ENCODE measurements at places on chromosomes 3 and 15. TPM values are rescaled to one million over a fixed set of nuclear protein-coding genes. Genes with fewer than 3 reads are reported as not detected.

DNA sequence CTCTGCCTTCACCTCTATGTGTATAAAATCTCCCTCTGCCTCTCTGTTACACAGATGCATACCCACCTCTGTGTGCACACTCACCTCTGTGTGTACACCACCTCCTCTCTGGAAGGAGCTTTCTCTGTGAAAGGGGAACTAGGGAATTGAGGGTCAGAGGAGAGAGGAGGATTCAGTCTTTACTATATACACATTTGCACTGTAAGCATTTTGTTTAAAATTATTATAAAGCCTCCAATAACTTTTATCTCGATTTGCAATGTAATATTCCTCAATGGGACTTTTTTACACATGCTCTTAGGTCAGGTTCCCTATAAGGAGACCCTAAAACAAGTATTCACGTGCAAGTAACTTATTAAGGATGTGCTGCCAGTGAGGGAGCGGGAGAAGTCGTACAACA lies 82.5 kb downstream of the OXNAD1 start:
- H3K27ac ChIP-seq, result no peak overlapping the region
- DNase-seq, result no peak
- peaks cover 27% of the 10 kb centered on the region for H3K4me1 ChIP-seq
- no peaks in the 10 kb centered on the region for H3K27me3 ChIP-seq

DNA sequence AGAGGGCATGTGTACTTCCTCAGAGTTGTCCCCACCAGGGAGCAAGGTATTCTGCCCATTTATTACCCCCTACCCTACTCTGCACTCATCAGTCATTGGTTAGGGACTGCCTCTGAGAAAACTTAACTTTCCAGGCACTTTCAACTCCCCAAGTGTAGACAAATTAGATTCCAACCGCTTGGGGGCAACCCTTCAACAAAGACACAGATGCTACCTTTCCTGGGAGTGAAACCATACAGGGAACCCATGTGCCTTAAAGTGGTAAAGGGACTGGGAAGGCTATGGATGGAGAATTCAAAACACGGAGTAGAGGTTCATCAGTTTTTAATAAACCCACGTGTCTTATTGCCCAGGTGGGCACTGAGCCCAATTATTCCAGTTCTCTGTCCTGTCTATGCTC lies 19.4 kb upstream of the UBE2E2 start:
- no peak for DNase-seq
- H3K4me3 ChIP-seq, result no peak overlapping the region
- H3K36me3 ChIP-seq, result no peaks in the 10 kb centered on the region
- no peaks in the 10 kb centered on the region for H3K27me3 ChIP-seq
- peaks cover 1% of the 10 kb centered on the region for H3K4me1 ChIP-seq

TTC21A gene
- 2.1 TPM for total RNA-seq

DNA sequence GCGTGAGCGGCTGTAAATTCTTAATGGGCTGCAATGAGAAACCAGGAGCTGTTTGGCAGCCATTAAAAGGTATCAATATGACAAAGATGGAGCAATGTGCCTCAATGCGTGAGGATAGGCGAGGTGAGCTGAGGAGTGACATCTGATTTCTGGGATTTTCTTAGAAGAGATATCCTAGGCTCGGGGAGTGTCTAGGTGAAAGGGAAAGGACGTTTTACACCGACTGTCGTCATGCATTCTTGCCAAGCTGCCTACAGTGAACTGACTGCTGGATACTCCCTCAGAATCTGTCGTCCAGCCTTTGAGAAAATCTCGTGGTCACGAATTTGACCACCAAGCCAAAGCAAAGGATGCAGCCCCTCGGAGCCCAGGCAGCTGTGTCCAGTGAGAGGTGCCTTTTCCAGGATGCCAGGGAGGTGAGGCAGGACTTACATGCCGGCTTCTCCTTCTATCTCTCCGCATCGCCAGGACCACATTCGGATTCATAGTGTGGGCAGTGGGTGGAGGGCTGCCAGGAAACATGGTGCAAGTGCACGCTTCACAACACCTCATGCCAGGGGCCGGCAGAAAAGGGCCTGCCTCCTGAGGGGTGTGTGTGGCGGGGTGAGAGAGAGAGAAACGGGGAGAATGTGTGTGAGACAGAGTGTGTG lies 80.3 kb upstream of the ABHD17C start:
- DNase-seq, result no peak
- H3K4me3 ChIP-seq, result no peak overlapping the region
- H3K4me1 ChIP-seq, result peaks cover 13% of the 10 kb centered on the region
- no peak overlapping the region for H3K27ac ChIP-seq

GRCh38 chr3:129576514-129577352 lies 29.7 kb downstream of the PLXND1 start:
- H3K36me3 ChIP-seq, result peaks cover 79% of the 10 kb centered on the region
- peaks cover 45% of the 10 kb centered on the region for H3K4me1 ChIP-seq
- H3K27ac ChIP-seq, result peak overlapping the region; percentile 73
- H3K27me3 ChIP-seq, result no peaks in the 10 kb centered on the region

- H3K27me3 ChIP-seq, result no peaks in the 10 kb centered on the region
- DNase-seq, result no peak
- H3K4me3 ChIP-seq, result no peak overlapping the region
- no peak overlapping the region for H3K27ac ChIP-seq
Measured at GRCh38 chr3:9757427-9757826, 7.7 kb downstream of the OGG1 start.

GRCh38 chr3:64892671-64893309 lies 205.0 kb upstream of the ADAMTS9 start:
- no peaks in the 10 kb centered on the region for H3K36me3 ChIP-seq
- H3K27me3 ChIP-seq, result no peaks in the 10 kb centered on the region
- H3K4me3 ChIP-seq, result no peak overlapping the region
- no peak for DNase-seq
- H3K4me1 ChIP-seq, result peaks cover 64% of the 10 kb centered on the region

- H3K36me3 ChIP-seq, result peaks cover 7% of the 10 kb centered on the region
- H3K4me1 ChIP-seq, result peaks cover 89% of the 10 kb centered on the region
- DNase-seq, result no peak
- H3K4me3 ChIP-seq, result peak overlapping the region; percentile 84
- H3K27ac ChIP-seq, result peak overlapping the region; percentile 89
Measured at GRCh38 chr15:93068581-93069199, 20.3 kb downstream of the RGMA start.

GRCh38 chr3:256501-256900 lies 59.9 kb downstream of the CHL1 start:
- H3K4me1 ChIP-seq, result no peaks in the 10 kb centered on the region
- H3K27me3 ChIP-seq, result no peaks in the 10 kb centered on the region
- no peak for DNase-seq
- no peak overlapping the region for H3K4me3 ChIP-seq
- no peak overlapping the region for H3K27ac ChIP-seq
- H3K36me3 ChIP-seq, result no peaks in the 10 kb centered on the region

DNA sequence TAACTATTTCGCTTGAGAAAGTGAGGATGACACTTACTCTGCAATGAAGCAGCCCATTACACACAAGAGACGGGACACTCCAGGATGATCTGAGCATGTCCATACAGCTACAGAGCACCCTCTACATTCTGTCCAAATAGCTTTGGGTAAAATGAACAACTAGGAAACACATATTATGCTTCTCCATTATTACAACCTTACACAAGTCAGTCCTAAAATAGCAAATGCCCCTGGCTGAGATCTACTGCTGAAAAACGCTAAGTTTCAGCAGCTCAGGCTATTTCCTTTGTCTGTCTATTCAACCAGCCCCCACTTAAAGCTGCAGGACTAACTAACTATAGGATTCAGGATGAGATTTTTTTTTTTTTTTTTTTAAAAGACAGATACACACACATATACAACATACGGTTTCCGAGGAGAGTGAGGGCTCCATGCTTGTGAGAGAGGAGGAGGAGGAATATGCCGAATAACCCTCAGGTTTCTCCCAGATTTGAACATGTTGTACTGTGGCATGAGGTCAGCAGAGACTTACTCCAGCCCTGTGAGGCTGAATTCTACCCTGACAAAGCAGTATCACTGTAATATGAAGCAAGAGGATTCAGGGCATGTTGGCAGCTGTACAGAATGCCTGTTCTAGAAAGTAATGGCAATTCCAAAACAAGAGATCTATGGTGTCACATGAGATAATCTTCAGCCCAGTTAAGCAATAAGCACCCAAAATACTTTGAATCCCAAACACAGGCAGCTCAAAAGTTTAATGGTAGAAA lies 117.3 kb upstream of the PLXND1 start:
- peak overlapping the region; percentile 58 for H3K4me3 ChIP-seq
- peak; percentile 23 for DNase-seq
- peak overlapping the region; percentile 81 for H3K27ac ChIP-seq

MME gene
- total RNA-seq, result 2.8 TPM

DNA sequence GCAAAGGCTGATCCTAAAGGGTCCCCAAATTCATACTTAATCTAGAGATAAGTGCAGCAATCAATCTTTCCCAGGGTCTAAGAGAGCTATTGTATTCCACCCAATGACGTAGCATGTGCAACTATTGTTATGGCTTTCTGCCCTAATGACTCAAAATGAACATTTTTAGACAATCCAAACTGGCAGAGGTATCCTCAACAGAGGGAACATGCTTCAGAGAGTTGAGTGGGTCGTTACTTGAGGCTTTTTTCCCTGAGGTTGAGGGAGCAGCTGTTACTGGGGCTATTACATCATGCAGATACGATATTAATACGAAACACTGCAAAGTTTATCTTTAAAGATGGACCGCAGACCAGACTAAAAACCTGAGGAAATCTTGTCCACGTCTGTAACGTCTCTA lies 278.3 kb upstream of the WNT5A start:
- no peak overlapping the region for H3K4me3 ChIP-seq
- H3K36me3 ChIP-seq, result no peaks in the 10 kb centered on the region
- no peaks in the 10 kb centered on the region for H3K4me1 ChIP-seq
- DNase-seq, result no peak
- peaks cover 10% of the 10 kb centered on the region for H3K27me3 ChIP-seq
- no peak overlapping the region for H3K27ac ChIP-seq

- peaks cover 29% of the 10 kb centered on the region for H3K4me1 ChIP-seq
- H3K27me3 ChIP-seq, result no peaks in the 10 kb centered on the region
- H3K36me3 ChIP-seq, result no peaks in the 10 kb centered on the region
- H3K4me3 ChIP-seq, result no peak overlapping the region
- no peak for DNase-seq
- peak overlapping the region; percentile 64 for H3K27ac ChIP-seq
Measured at GRCh38 chr3:156145866-156146265, 25.5 kb downstream of the KCNAB1 start.

DNA sequence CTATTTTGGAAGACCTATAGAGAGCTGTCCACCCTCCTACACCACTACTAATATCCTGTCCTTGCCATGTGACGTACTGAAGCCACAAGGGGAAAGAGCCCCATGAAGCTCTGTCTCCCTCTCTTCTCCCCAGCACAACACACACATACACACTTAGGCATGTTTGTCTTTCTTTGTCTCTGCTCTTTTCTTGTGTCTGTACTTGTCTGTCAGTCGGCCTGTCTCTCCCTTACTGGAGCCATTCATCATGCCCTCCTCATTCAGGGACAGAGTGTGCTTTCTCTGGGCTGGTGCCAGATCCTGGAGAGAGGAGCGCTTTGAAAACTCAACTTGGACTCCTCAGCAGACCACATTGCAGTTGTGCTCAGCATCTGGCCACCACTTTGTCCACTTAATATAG lies 47.6 kb downstream of the PSMD6 start:
- DNase-seq, result peak; percentile 59
- no peak overlapping the region for H3K4me3 ChIP-seq
- peaks cover 48% of the 10 kb centered on the region for H3K4me1 ChIP-seq
- no peaks in the 10 kb centered on the region for H3K27me3 ChIP-seq
- peaks cover 9% of the 10 kb centered on the region for H3K36me3 ChIP-seq
- H3K27ac ChIP-seq, result peak overlapping the region; percentile 66

P2RY12 gene
- total RNA-seq, result 0.74 TPM

DNA sequence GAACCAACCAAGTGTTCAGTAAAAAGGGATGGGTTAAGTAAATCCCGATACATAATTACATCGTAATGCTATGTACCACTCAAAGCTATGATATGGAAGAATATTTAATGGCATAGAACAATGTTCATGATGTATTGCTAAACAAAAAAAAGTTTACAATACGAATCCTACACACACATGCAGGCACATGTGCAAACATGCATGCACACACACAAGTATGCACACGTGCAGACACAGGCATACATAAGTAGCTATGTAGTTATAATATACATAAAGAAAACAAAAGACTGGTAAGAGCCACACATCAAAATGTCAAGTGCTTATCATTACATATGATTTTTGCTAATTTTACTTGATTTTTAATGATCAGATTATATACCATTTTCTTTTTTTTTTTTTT lies 74.2 kb downstream of the ARRDC4 start:
- no peaks in the 10 kb centered on the region for H3K27me3 ChIP-seq
- DNase-seq, result no peak
- H3K4me3 ChIP-seq, result no peak overlapping the region
- no peaks in the 10 kb centered on the region for H3K4me1 ChIP-seq

- no peaks in the 10 kb centered on the region for H3K4me1 ChIP-seq
- H3K27ac ChIP-seq, result no peak overlapping the region
- H3K36me3 ChIP-seq, result no peaks in the 10 kb centered on the region
- DNase-seq, result no peak
Measured at GRCh38 chr15:60835974-60836373, 357.0 kb upstream of the ICE2 start.

HIGD2B gene
- not detected for total RNA-seq

GRCh38 chr15:43184407-43185124 lies 637 bp upstream of the CCNDBP1 start:
- H3K27ac ChIP-seq, result peak overlapping the region; percentile 92
- peaks cover 45% of the 10 kb centered on the region for H3K4me1 ChIP-seq
- no peaks in the 10 kb centered on the region for H3K27me3 ChIP-seq
- peak overlapping the region; percentile 88 for H3K4me3 ChIP-seq
- peaks cover 22% of the 10 kb centered on the region for H3K36me3 ChIP-seq
- no peak for DNase-seq

DNA sequence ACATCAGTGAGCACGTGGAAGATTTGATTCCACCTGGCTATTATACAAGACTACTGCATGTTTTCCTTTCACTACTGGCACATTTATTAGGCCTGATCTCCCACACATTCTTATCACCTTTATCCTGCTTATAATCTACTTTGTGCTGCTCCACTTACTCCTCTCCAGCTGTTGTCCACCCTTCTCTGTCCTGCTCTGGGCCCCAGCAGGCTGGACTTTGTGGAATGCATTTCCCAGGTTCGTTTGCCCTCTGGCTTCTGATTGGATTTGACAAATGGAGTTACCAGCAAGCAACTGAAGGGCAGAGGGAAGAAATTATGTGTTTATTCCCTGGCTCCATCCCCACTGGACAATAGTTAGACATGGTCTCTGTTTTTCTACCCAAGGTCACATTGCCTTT lies 75.5 kb downstream of the DCLK3 start:
- no peaks in the 10 kb centered on the region for H3K36me3 ChIP-seq
- no peaks in the 10 kb centered on the region for H3K27me3 ChIP-seq
- no peak for DNase-seq
- no peak overlapping the region for H3K4me3 ChIP-seq

ATP13A3 gene
- 99.2 TPM for total RNA-seq

DNA sequence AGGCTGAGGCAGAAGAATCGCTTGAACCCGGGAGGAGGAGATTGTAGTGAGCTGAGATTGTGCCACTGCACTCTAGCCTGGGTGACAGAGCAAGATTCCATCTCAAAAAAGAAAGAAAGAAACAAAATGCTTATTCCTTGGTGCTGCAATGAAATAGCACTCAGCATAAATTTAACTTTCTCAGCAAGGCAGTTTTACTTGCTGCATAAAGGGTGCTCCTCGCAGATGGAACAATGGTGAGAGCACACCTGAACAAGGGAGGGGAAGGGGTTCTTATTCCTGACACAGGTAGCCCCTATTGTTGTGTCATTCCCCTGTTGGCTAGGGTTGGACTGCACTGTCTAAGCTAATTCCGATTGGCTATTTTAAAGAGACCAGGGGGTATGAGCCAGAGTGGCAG lies 17.1 kb downstream of the PAK2 start:
- H3K4me1 ChIP-seq, result peaks cover 22% of the 10 kb centered on the region
- H3K27ac ChIP-seq, result no peak overlapping the region
- no peak for DNase-seq
- no peaks in the 10 kb centered on the region for H3K27me3 ChIP-seq

Measured in left ventricle myocardium inferior (tissue), 1 donor.